ENCODE measurements at places on chromosomes 12 and 14.

- no peak for DNase-seq
Measured at GRCh38 chr12:505221-505620, 45.5 kb downstream of the B4GALNT3 start.

GRCh38 chr14:71618047-71618446 is 314.2 kb upstream of the RGS6 start:
- no peak for DNase-seq

- DNase-seq, result no peak
Measured at GRCh38 chr12:74286254-74286653, 251.4 kb upstream of the ATXN7L3B start.

DNA sequence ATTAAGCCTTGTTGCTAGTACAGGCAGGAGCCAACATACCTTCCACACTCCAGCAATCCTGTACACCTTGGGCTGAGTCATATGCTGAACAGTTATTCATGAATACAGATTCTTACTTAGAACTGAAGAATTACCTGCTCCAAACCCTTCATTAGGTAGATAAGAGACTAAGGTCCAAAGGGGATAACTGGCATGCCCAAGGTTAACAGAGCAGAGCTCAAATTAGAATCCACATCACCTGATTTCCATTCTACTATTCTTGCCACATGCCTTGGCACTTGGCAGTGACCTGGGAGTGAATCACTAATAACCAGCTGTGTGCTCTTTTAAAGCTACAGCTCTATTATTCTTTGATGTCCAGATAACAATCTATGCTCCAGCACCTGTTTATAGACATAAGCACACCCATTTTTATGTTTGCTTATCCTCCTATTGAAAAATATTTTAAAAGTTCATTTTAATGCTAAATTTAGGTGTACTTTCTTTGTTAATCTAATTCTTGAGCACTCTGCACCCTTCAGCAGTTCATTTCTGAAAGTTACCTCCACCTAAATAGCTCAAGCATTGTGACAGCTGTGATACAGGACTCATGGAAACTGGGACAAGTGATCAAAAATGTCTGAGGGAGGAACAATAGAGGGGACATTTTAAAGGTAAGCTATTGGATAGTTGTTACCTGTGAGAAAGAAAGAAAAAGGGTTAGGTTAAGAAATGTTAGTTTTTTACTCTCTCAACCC is 19.4 kb downstream of the LPCAT3 start:
- no peak for DNase-seq

Data from substantia nigra (tissue), 51 donors.